ELF-1 (cell line): ENCODE measurements at places on chromosomes 16 and 17.
A peak's percentile ranks its signal among the peaks of the same experiment; 100 is the strongest.

- no peak for DNase-seq
Measured at GRCh38 chr17:10162096-10162495, 36.3 kb downstream of the GAS7 start.

DNA sequence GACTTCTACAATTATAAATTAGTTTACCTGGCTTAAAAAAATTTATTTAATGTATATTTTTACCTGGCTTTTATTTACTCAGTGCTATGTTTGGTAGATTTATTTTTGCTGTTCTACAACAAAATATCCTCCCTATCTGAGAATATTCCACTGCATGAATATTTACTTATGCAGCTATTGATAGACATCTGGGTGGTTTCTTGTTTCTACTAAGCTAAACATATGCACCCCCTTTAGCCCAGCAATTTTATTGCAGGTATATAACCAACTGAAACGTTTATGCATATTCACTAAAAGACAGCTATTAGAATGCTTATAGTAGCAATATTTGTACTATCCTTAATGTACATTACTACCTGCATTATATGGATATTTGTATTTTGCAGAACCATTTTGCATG lies 187.7 kb upstream of the CPHXL start:
- no peak for DNase-seq

DNA sequence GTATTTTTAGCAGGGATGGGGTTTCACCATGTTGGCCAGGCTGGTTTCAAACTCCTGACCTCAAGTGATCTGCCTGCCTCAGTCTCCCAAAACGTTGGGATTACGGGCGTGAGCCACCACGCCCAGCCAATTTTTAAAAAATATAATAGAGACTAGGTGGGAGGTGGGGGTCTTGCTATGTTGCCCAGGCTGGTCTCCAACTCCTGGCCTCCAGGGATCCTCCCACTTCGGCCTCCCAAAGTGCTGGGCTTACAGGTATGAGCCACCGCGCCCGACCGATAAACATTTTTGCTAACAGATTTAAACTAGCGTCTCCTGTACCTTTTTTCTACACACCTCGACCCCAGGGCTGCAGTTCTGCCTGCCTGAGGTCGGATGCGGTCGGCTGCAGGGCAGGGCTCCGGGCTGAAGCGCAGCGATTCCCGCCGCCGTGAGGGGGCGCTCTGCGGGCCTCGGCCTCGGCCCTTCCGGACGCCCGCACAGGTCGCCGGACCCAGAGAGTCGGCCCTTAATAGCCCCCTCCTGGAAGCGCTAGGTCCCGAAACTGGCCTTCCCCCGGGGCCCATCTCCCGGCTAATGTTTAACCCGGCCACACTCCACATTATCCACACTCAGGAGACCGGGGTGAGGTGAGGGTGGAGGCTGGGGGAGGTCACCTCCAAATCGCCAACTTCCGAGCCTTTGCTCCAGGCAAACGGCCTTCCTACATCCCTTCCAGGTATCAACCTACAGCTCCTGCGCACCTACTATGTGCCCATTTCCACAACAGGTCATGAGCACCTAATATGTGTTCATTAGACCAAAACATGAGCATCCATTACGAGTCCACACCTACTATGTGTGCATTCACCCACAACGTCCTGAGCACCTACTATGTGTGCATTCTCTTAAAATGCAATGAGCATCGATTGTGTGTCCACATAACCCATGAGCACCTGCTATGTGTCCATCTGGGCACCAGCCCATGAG lies 2.0 kb upstream of the GLIS2 start:
- DNase-seq: peak; percentile 90

DNA sequence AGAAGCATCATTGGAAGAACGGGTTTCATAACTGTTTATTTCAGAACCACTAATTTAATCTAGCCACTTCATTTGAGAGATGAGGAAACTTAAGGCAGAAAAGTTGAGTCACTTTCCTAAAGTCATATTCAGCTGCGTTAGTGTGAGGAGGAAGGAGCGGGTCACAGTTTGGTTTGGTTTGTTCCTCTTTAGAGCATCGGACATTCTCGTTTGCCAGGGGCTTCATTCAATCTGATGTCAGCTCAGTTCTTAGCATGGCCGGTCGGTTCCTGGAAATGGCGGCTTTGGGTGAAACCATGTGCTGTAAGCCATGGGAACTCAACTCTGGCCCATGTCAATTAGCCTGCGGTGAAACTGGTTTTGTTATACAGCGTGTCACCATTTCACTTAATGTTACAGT lies 186.5 kb downstream of the LGALS9B start:
- DNase-seq: no peak

- DNase-seq: no peak
Measured at GRCh38 chr17:42459801-42460281, 1.2 kb downstream of the ATP6V0A1 start.

DNA sequence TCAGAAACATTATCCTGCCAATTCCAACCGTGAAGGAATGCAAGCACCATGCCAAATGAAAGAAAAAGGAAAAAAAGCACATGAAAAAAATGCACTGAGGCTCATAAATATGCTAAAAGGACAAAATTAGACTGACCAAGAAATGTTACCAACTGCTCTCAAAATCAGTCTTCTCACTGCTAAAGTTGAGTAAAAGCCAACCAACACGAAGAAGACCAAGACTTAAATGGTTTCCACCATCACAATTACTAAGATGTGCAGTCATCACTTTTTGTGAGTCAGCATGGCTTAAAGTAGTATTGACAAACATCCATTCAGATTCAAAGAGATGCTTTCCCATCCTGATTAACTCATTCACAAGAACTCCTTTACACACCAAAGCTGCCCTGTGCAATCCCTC lies 16.4 kb downstream of the CDYL2 start:
- DNase-seq: no peak

GRCh38 chr16:26765087-26765486 lies 301.6 kb upstream of the C16orf82 start:
- DNase-seq: peak; percentile 7

DNA sequence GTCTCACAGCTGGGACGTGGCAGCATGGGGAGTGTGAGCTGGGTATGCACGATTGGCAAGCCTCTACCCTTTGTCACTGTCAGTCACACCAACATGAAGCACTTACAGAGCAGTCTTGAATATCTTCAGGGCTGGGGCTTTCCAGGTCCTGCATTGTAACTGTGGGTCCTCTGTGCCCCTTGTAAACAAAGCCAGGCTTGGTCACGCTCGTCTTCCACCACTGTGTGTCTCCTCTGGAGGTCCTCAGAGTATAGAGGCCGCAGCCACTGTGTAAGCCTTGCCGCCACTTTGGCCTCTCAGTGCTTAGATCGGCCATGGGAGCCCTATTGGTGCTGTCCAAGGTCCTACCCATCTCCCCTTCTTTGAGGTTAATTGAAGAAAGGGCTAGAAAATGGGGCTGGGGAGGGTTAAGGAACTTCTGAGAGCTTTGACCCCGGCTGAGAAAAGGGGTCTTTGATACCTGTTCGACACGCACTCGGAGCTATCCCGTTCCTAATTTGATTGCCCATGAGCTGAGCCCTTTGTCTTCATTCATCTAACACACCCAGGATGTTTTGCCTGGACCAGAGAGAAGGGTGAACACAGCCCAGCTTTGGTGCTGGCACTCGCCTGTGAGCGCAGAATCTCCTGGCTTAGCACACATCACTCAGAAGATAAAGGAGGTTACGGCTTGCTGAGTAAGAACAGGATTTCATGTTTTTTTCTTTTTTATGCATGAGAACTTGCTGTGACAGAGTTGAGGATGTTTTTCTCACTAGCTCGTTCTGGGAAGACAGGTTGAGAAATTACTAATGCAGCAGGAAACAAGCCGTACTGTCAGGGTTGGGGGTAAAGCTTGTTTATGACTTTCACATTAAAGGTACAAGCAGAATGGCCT lies 267.9 kb downstream of the CPPED1 start:
- DNase-seq: peak; percentile 60

DNA sequence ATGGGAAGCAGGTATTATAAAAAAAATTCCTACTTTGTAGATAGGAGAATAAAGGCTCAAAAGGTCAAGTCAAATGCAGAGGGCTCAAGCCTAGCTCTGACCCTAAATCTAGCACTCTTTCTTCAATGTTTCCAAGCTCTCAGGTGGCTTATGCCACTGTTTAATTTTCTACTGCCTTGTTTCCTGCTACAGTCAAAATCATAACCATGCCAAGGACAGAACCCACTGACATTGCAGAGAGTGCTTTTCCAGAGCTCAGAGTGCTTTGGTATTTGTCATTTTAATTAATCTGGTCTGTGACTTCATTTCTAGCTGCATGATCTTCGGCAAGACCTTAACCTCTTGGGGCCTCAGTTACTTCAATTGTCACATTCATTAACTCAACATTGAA lies 344.7 kb downstream of the CA10 start:
- no peak for DNase-seq

- DNase-seq: no peak
Measured at GRCh38 chr17:81036197-81036941, 1.4 kb downstream of the BAIAP2 start.

DNA sequence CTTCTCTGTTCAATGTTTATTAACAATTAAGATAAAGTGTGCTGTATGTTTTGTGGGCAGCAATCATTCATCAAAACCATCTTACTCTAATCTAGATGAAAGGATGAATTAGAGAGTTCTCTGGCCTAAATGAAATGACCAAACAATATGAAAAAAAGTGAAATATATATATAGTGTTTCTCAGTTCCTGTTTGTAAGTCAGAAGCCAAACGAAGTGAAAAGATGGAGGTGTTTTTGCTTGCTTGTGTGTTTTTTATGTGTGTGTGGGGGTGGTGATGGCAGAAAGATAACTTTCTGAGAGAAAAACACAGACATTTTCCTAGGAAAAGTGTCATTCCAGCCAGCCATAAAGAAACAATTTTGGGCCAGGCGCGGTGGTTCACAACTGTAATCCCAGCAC lies 138.6 kb downstream of the CDH8 start:
- DNase-seq: no peak

DNA sequence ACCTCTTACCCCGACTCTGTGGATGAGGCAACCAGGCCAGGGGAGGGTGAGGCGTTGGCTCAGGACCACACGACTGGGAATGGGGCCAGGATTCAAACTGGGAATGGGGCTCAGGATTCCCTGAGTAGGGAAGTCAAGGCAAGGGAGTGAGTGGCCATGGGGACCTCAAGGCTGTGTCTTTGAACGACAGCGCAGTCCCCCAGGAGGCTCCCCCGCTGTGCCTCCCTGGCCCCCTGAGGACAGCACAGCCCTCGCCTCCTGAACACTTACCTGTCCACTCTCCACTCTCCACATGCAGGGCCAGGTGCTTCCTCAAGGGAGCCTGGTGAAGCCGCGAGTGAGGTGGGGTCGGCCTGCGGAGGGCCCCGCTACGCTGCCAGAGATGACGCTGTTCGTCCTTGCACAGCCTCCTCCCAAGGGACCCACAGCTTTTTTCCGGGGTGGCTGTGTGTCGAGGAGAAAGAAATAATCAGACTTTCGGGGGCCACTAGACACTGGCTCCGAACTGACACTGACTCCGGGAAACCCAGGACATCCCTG lies 6.9 kb downstream of the ZNF469 start:
- no peak for DNase-seq

- no peak for DNase-seq
Measured at GRCh38 chr17:57195785-57196460, 60.4 kb upstream of the MSI2 start.
